ENCODE measurements at places on chromosomes 6 and 20.

- DNase-seq, result no peak
Measured at GRCh38 chr6:4563156-4563555, 213.0 kb upstream of the CDYL start.

DNA sequence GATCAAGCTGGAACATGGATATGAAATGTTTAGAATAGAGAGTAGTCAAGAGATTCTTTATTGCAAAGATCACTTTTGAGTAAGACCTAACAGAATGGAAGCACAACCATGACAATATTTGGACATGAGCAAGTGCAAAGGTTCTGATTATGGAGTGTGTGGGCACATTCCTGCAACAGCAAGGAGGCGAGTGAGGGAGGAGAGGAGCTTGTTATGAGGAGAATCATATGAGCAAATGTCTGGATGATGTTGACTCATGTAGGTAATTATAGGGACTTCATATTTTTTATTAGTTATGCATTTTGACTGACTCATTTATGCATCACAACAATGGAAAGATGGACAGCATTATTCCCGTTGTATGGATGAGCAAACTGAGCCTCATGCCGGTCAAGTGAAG lies 100.8 kb upstream of the SLC35B3 start:
- DNase-seq, result no peak

- no peak for DNase-seq
Measured at GRCh38 chr6:88263591-88263990, 97.4 kb upstream of the CNR1 start.

GRCh38 chr20:25865715-25866656 lies 169.3 kb upstream of the ZNF337 start:
- no peak for DNase-seq

GRCh38 chr6:157368359-157369049 lies 12.5 kb upstream of the ZDHHC14 start:
- no peak for DNase-seq

- no peak for DNase-seq
Measured at GRCh38 chr6:107660839-107661238, 163.3 kb downstream of the SCML4 start.

DNA sequence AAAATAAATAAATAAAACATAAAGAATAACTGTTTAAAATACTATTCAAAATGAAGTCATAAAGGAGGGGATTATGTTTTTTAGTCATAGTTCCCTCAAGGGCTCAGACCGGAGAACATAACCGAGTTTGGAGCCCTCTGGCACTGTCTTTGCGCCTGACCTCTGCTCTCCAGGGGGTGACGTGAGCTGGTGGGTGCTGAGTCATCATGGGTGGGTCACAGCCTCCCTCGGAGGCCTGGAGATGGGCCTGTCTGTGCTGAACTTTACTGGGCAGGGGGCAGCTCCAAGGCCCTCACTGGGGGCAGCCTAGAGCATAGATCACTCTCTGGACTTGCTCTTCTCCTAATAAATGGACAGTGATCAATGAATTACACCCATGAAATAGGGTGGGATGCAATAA lies 3.1 kb upstream of the MAVS start:
- DNase-seq, result no peak

DNA sequence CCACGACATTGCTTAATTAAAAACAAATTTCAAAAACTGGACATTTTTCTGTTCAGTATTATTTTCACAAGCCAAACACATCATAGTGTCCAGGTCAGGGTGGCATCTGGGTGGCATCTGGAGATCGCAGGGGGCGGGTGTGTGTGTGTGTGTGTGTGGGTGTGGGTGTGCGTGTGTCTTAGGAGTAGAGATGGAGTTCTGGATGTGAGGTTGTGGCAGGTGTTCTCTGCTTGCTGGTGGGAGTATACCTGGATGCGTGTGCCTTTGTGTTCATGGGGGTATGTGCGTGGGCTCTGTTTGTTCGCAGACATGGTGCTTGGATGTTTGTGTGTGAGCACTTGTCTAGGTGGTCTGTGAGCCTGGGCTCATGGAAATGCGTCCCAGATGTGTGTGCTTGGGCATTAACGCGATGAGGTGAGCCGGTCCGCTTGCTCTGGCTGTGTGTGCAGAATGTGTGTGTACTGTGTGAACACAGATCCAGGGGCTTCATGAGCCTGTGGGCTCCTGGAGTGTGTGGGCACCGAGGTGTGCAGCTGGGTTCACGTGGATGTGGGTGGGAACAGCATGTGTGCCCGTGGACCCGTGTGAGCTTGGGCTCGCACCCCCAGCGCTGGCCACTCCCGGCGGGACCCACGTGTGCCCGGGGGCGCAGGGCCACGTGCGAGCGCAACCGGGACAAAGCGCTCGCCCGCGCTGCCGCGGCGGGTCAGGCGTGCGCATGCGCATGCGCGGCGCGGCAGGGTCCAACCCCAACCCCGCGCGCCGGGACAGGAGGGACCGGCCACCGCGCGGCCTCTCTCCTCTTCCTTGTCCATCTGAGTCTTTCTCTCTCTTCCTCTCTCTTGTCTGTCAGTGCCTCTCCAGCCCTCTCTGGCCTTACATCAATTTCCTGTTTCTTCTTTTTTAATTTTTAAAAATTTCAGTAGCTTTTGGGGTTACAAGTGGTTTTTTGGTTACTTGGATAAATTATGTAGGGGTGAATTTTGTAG lies 60.4 kb downstream of the SRC start:
- peak; percentile 20 for DNase-seq

DNA sequence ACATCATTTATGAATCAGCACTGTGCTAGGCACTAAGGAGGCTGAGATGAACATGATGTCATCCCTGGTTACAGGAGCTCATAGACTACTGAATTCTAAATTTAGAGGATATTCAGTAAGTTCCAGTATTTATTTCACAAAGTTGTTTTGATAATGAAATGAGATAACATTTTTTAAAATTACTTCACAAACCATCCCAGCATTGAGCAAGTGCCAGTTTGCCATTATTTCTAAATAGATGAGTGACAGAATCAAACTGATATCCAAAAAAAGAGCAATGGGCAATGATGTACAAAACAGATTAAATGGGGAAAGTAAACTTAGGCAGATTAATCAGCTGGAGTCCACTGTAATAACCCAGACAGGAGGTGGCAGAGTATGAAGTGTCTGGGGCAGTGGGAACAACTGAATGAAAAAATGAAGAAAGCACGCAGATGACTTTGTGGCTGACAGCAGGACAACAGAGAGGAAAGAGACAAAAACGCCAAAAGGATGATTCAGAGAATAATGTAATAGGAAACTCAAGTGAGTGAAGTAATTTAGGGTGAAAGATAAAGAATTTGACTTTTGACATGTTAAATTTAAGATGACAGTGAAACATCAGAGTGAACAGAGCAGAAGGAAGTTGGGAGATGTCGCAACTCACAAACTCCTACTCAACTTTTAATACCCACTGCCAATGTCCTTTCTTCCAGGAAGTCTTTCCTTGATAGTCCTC lies 70.2 kb downstream of the RCAN2 start:
- peak; percentile 29 for DNase-seq

GRCh38 chr6:123904228-123904627 lies 100.6 kb downstream of the NKAIN2 start:
- no peak for DNase-seq

- DNase-seq, result no peak
Measured at GRCh38 chr6:38236631-38237030, 403.1 kb downstream of the BTBD9 start.

GRCh38 chr6:34391473-34391785 lies 1.0 kb downstream of the NUDT3 start:
- DNase-seq, result no peak

DNA sequence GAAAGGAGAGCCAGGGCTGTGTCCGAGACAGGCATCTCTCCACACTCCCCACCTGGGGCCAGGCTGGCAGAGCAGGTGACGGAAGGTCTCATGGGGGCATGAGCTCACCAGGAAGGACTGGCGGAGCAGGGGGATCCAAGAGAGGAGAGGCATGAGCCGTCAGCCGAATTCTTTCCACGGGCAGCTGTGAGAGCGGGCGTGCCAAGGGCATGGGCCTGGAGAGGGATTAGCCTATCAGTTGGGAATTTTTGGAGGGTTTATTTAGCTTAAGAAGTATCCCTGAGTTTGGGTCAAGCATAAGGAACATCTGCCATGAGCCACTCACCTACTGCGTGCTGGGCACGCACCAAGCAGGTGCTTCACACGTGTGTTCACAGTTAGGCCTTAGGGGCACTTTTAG lies 60.2 kb upstream of the ZNFX1 start:
- DNase-seq, result no peak

GRCh38 chr20:5947276-5947675 lies 3.1 kb downstream of the TRMT6 start:
- DNase-seq, result peak; percentile 54

DNA sequence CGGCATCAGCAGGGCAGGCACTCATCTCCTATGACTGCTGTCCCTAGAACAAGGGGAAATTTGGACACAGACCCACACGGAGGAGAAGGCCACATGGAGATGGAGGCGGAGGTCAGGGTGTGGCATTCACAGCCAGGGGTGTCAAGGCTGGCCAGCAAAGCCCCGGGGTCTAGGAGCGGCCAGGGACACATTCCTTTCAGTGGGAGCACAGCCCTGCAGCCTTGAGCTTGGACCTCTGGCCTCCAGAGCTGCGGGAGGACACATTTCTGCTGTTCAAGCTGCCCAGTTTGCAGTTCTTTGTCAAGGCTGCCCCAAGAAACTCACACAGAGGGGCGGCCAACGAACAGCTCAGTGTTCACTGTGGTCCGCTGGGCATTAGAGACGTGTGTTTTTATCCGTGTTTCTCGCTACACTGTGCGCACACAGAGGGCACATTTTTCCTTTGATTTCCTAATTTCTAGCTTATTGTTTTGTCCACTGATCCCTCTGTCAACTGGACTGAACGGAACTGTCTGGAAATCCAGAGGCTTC lies 93.4 kb upstream of the MPC1 start:
- no peak for DNase-seq

DNA sequence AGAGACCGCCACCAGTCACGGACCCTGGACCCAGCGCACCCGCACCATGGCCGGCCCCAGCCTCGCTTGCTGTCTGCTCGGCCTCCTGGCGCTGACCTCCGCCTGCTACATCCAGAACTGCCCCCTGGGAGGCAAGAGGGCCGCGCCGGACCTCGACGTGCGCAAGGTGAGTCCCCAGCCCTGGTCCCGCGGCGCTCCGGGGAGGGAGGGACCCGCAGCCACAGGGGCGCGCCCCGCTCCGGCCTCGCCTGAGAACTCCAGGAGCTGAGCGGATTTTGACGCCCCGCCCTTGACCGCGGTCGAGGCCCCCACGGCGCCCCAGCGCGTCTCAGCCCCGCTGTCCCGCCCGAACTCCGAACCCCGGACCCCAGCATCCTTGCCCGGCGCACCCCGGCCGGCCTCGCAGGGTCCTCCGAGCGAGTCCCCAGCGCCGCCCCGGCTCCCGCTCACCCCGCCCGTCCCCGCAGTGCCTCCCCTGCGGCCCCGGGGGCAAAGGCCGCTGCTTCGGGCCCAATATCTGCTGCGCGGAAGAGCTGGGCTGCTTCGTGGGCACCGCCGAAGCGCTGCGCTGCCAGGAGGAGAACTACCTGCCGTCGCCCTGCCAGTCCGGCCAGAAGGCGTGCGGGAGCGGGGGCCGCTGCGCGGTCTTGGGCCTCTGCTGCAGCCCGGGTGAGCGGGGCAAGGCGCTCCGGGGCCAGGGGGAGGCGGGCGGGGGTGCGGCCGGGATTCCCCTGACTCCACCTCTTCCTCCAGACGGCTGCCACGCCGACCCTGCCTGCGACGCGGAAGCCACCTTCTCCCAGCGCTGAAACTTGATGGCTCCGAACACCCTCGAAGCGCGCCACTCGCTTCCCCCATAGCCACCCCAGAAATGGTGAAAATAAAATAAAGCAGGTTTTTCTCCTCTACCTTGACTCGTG lies at the start of gene OXT:
Gene OXT (plus strand): TSS at position 11 of the 920 bp plus-strand sequence. CDS start 36 bp downstream, at position 47.
- no peak for DNase-seq

DNA sequence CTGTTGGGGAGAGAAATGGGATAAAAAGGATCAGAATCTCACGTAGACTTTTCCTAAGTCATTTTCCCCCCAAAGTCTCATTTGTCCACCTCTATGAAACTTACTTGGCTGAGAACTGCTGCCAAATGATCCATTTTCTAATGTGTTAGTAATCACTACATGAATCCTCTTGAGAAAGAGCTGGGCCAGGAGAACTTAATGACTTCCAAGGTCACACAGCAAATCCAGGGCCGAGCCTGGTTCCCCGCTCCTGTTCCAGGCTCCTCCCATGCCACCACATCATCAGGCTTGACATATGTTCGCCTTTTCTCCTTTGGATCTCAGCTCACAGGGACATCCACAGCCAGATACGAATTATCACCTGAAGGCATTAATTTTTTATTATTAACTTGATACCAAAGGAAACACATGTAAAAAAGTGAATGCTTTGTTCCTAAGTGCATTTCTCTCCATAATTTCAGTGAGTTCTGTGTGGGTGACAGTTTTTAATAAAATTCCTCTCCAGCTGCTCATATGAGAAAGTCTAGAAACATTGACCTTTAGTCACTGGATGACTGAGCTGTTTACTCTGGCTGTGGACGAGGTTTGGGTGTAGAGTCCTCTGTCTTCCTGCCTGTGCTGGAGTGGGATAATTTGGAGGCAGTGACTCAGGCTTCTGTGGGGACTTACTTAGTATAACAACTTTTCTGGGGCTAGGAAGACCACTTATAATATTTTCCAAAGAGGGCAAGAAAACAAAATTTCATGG lies 276.3 kb downstream of the PAX1 start:
- DNase-seq, result no peak
